ENCODE measurements at places on chromosomes 11 and 22.
A peak's percentile ranks its signal among the peaks of the same experiment; 100 is the strongest.

DNA sequence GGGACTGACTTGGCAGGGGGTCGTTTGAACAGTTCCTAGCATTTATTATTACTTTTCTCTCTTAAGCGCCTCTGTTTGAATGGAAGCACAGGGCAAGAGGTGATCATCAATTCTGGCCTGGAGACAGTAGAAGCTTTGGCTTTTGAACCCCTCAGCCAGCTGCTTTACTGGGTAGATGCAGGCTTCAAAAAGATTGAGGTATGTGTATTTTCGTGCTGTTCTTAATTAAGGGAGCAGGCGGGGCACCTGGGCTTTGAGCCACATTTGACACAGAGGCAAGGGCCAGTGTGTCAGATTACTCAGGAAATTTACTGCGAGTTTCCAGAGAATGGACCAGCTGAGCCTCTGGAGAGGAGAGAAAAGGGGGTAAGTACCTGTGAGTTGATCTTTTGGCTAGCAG, 102.4 kb upstream of the SORL1-AS1 start:
- no peak overlapping the region for H3K27ac ChIP-seq
- DNase-seq: no peak
- H3K4me1 ChIP-seq: no peaks in the 10 kb centered on the region
- H3K4me3 ChIP-seq: no peak overlapping the region
- H3K36me3 ChIP-seq: no peaks in the 10 kb centered on the region

- H3K4me3 ChIP-seq: no peak overlapping the region
- DNase-seq: no peak
- H3K27me3 ChIP-seq: no peaks in the 10 kb centered on the region
- no peak overlapping the region for H3K27ac ChIP-seq
- H3K4me1 ChIP-seq: no peaks in the 10 kb centered on the region
- peaks cover 8% of the 10 kb centered on the region for H3K36me3 ChIP-seq
These were observed 20.8 kb downstream of the USP35 start for GRCh38 chr11:78209478-78209877.

- H3K4me1 ChIP-seq: peaks cover 5% of the 10 kb centered on the region
- no peak for DNase-seq
- no peak overlapping the region for H3K27ac ChIP-seq
- no peaks in the 10 kb centered on the region for H3K36me3 ChIP-seq
- no peaks in the 10 kb centered on the region for H3K27me3 ChIP-seq
- H3K4me3 ChIP-seq: no peak overlapping the region
These were observed 19.6 kb downstream of the ENTHD1 start for GRCh38 chr22:39873965-39874364.

- no peak for DNase-seq
- H3K27ac ChIP-seq: no peak overlapping the region
- no peaks in the 10 kb centered on the region for H3K36me3 ChIP-seq
- no peaks in the 10 kb centered on the region for H3K27me3 ChIP-seq
- H3K4me3 ChIP-seq: no peak overlapping the region
- no peaks in the 10 kb centered on the region for H3K4me1 ChIP-seq
These were observed 98.8 kb upstream of the CD82 start for GRCh38 chr11:44466531-44467205.

DNA sequence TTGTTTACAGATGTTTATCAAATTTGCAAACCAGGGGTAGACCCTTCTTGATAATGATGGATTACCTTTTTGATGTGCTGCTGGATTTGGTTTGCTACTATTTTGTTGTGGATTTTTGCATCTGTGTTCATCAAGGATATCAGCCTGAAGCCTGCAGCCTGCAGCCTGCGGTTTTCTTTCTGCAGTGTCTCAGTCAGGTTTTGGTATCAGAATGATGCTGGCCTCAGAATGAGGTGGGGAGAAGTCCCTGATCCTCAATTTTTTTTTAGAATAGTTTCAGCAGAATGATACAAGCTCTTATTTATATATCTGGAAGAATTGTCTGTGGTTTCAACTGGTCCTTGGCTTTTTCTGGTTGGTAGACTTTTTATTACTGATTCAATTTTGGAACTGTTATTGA, 19.7 kb upstream of the RAB38 start:
- H3K4me3 ChIP-seq: no peak overlapping the region
- H3K27me3 ChIP-seq: no peaks in the 10 kb centered on the region
- H3K4me1 ChIP-seq: no peaks in the 10 kb centered on the region
- no peak overlapping the region for H3K27ac ChIP-seq

GRCh38 chr11:66600631-66601233, 7.7 kb downstream of the CCS start:
- DNase-seq: no peak
- no peaks in the 10 kb centered on the region for H3K27me3 ChIP-seq
- H3K36me3 ChIP-seq: peaks cover 3% of the 10 kb centered on the region

DNA sequence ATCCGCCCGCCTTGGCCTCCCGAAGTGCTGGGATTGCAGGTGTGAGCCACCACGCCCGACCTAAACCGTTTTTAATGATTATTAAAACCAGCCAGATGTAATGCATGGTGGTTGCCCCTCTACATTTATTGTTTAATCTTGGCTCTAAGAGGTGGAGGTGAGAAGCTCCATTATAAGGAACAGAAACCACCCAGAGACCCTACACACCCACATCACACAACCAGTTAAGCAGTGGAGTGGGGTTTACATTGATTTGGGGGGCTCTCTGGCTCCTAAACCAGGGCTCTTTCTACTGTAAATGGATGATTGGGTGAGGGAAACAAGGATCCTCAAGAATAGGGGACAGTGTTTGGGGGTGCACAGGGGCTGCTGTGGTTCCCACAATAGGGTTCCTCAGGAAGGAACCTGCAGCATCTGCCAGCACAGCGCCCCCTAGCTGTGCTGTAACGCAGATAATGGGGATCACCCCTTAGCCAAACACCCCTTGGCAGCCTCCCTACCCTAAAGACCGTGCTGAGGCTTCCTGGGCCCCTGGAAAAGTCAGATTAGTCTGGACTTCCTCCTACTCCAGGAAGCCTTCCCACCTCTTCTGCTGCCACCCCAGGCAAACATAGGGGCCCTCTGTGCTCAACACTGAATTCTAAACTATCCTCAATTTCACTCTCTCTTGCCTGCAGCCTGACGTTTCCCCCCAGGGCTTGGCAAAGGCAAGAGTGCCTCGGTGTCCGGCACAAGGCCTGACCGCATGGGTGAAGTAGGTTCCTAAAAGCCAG, 2.4 kb downstream of the MPST start:
- H3K27ac ChIP-seq: no peak overlapping the region
- peaks cover 47% of the 10 kb centered on the region for H3K4me1 ChIP-seq
- peak; percentile 76 for DNase-seq
- no peaks in the 10 kb centered on the region for H3K27me3 ChIP-seq
- no peaks in the 10 kb centered on the region for H3K36me3 ChIP-seq
- no peak overlapping the region for H3K4me3 ChIP-seq

- no peaks in the 10 kb centered on the region for H3K4me1 ChIP-seq
- no peaks in the 10 kb centered on the region for H3K36me3 ChIP-seq
- H3K27ac ChIP-seq: no peak overlapping the region
- no peaks in the 10 kb centered on the region for H3K27me3 ChIP-seq
- no peak for DNase-seq
These were observed 55.0 kb upstream of the ARHGAP32 start for GRCh38 chr11:129247135-129247534.

DNA sequence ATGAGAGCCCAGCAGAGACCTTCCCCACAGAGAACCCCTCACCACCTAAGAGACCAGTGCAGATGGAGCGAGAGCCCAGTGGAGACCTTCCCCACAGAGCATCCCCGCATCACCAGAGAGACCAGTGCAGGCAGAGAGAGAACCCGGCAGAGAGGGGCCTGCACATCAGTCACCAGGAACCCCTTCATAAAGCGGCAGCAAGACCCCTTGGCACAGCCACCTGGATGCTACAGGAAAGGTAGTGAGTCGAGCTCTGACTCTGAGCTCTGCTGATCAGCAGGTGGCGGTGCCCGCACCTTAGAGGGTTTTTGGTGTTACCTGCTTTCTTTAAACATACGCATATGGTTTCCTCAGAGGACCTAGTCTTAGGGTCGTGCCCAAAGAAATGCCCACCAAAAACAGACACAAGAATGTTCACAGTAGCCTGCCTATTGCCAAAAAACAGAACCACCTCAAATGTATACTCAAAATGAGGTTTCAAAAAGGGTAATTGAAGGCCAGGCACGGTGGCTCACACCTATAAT, 678.7 kb downstream of the BRD1 start:
- no peaks in the 10 kb centered on the region for H3K27me3 ChIP-seq
- no peak overlapping the region for H3K27ac ChIP-seq
- DNase-seq: no peak
- no peak overlapping the region for H3K4me3 ChIP-seq
- H3K36me3 ChIP-seq: no peaks in the 10 kb centered on the region

- no peaks in the 10 kb centered on the region for H3K36me3 ChIP-seq
- H3K4me1 ChIP-seq: no peaks in the 10 kb centered on the region
- DNase-seq: peak; percentile 48
- no peak overlapping the region for H3K27ac ChIP-seq
These were observed 12.5 kb upstream of the MB start for GRCh38 chr22:35629406-35630216.

- H3K4me3 ChIP-seq: no peak overlapping the region
- peak; percentile 87 for DNase-seq
- H3K36me3 ChIP-seq: no peaks in the 10 kb centered on the region
- peaks cover 22% of the 10 kb centered on the region for H3K4me1 ChIP-seq
- peak overlapping the region; percentile 17 for H3K27ac ChIP-seq
These were observed 2.0 kb downstream of the DAGLA start for GRCh38 chr11:61682093-61682732.

DNA sequence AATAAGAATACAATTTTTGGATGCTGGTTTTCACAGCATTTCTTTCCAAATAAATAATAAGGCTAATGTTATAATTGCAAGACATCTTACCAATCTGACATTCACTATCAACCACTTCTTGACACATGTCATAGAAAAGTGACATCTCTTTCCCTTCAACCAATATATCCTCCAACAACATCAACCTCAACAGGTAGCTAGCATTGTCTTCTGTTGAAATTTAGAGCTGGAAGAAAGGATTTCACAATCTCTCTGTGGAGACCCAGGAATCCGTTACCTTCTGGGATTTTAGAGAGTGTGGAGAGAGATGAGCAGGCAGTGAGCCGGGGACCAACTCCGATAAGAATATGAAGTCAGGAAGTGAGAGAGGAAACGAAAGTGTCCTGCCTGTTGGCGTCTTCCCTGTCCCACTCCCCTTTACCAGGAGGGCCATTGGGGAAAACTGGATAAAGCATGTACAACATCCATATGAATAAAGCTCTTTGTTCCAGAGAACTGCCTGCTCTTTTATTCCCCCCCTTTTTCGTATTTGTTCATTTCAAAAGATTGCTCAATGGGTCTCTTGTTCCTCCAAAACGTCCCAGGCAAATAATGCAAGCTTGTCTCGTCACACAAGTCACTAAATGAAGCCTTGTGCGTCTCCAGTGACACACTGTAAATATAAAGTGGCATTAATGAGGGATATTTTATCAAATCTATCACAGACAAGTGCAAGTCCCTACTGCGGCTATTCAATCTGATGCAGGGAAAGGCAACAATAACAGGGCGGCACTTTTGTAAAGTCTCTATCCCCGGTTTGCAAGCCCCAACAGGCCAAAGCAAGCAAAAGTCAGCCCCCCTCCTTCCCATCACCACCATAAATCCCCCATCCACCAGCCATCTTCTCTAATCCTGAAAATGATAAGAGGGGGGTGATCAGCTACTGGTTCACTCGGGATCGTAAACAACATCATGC, 3.4 kb downstream of the CADM1 start:
- peaks cover 6% of the 10 kb centered on the region for H3K4me1 ChIP-seq
- DNase-seq: no peak
- no peaks in the 10 kb centered on the region for H3K36me3 ChIP-seq
- no peaks in the 10 kb centered on the region for H3K27me3 ChIP-seq
- no peak overlapping the region for H3K27ac ChIP-seq
- H3K4me3 ChIP-seq: no peak overlapping the region

DNA sequence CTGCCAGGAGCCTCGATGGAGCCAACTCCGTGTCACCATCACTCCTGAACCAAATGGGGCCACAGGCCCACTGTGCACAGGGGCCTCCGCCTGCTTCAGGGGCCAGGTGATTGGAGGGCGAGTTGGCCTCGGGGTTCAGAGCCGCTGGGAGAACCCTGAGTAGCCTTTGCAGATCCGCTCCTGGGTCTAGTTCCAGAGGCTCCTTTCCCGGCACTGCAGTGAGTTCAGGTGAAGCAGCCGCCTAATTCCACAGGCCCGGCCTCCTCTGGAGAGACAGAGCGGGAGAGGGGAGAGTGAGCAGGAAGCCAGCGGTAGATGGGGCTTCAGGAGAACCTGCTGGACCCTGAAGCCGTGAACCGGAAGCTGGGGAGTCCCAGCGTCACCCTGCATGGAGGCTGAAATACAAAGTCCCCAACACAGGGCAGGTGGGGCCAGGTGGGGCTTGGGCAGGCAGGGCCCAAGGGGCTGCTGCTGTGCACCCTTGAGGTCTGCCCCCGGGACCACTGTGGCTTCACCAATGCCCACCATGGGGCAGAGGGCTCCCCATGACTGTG, 22.5 kb downstream of the DRD4 start:
- no peaks in the 10 kb centered on the region for H3K36me3 ChIP-seq
- no peak overlapping the region for H3K27ac ChIP-seq
- no peaks in the 10 kb centered on the region for H3K27me3 ChIP-seq
- no peaks in the 10 kb centered on the region for H3K4me1 ChIP-seq
- no peak overlapping the region for H3K4me3 ChIP-seq

DNA sequence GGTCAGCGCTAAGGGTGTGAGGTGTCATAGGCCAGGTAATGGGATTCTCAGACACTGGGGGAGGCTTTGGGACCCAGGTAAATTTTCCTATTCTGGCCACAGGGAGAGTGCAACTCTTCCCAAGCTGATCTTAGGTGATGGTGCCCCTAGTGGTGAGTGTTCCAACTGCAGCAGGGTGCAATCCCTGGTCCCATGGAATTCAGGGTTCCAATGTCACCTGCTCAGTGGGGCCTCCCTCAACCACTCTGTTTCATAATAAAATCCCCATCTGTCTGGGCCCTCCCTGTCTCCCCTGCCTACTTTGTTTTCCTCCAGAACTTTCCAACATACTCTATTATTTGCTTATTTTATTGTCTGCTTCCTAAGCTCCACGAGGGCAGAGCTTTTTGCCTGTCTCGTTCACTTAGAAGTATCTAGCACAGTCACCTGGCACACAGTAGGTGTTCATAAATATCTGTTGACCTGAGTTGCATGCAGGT, 2.9 kb upstream of the SGSM1 start:
- no peak for DNase-seq
- H3K4me3 ChIP-seq: no peak overlapping the region
- no peak overlapping the region for H3K27ac ChIP-seq
- no peaks in the 10 kb centered on the region for H3K36me3 ChIP-seq
- H3K4me1 ChIP-seq: no peaks in the 10 kb centered on the region
- no peaks in the 10 kb centered on the region for H3K27me3 ChIP-seq

GRCh38 chr11:120404495-120404894, 68.3 kb downstream of the ARHGEF12 start:
- H3K4me1 ChIP-seq: peaks cover 32% of the 10 kb centered on the region
- no peak for DNase-seq
- H3K4me3 ChIP-seq: no peak overlapping the region
- no peaks in the 10 kb centered on the region for H3K36me3 ChIP-seq

DNA sequence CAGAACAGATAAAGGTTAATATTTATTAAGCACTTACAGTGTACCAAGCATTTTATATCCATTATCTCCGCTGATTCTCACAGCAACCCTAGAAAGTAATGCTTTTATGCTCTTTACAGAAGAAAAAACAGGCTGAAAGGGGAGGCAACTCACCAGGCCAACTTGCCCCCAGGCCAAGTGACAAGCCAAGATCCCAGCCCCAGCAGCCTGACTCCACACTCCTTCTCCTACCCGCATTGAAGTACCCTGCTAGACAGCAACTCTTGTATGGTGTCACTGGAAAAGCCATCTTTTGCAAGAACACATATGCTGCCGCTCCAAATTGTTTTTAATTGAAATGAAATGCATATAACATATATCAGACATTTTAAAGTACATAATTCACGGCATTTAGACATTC, 25.6 kb downstream of the SMCO4 start:
- no peak overlapping the region for H3K27ac ChIP-seq
- no peak overlapping the region for H3K4me3 ChIP-seq
- no peak for DNase-seq
- no peaks in the 10 kb centered on the region for H3K36me3 ChIP-seq
- H3K4me1 ChIP-seq: peaks cover 9% of the 10 kb centered on the region
- H3K27me3 ChIP-seq: no peaks in the 10 kb centered on the region

Data from pancreas (tissue), 10 donors.